ENCODE measurements at places on chromosomes 2 and 18.
A peak's percentile ranks its signal among the peaks of the same experiment; 100 is the strongest.

- peaks cover 3% of the 10 kb centered on the region for H3K4me1 ChIP-seq
- DNase-seq = no peak
- H3K36me3 ChIP-seq = no peaks in the 10 kb centered on the region
- H3K27me3 ChIP-seq = peaks cover 2% of the 10 kb centered on the region
Observed at GRCh38 chr2:227482638-227483340, 10.8 kb downstream of the AGFG1 start.

GRCh38 chr2:184945326-184945725 lies 347.0 kb downstream of the ZNF804A start:
- no peaks in the 10 kb centered on the region for H3K36me3 ChIP-seq
- no peaks in the 10 kb centered on the region for H3K4me1 ChIP-seq
- H3K4me3 ChIP-seq = no peak overlapping the region
- no peak overlapping the region for H3K27ac ChIP-seq

- H3K27ac ChIP-seq = peak overlapping the region; percentile 92
- peak; percentile 39 for DNase-seq
- peaks cover 29% of the 10 kb centered on the region for H3K36me3 ChIP-seq
- H3K4me3 ChIP-seq = peak overlapping the region; percentile 1
Observed at GRCh38 chr2:186605041-186605440, 15.2 kb downstream of the ITGAV start.

GRCh38 chr2:239295377-239296019 lies 105.3 kb downstream of the HDAC4 start:
- peaks cover 14% of the 10 kb centered on the region for H3K4me1 ChIP-seq
- no peak overlapping the region for H3K27ac ChIP-seq
- H3K4me3 ChIP-seq = no peak overlapping the region

Data from endothelial cell (in vitro differentiated cells).